ENCODE measurements at places on chromosomes 7 and 10.

DNA sequence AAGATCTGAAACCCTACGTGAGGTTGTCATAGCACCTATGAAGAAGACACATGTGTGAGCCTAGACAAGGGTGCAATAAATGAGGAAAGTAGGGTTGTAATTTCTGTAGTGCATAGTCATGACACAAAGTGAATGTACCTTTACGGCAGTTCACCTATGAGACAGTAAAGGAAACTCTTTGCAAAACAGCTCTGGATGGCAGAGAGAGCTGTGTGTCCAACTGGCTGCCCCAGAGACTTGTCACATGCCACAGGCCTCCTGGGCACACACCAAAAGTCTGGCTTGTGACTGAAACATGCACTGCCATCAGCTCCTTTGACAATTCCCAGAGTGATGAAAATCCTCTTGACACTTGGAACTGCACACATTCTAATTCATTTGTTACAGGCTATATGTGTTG, 90.7 kb upstream of the NAMPT start:
- no peak for DNase-seq

DNA sequence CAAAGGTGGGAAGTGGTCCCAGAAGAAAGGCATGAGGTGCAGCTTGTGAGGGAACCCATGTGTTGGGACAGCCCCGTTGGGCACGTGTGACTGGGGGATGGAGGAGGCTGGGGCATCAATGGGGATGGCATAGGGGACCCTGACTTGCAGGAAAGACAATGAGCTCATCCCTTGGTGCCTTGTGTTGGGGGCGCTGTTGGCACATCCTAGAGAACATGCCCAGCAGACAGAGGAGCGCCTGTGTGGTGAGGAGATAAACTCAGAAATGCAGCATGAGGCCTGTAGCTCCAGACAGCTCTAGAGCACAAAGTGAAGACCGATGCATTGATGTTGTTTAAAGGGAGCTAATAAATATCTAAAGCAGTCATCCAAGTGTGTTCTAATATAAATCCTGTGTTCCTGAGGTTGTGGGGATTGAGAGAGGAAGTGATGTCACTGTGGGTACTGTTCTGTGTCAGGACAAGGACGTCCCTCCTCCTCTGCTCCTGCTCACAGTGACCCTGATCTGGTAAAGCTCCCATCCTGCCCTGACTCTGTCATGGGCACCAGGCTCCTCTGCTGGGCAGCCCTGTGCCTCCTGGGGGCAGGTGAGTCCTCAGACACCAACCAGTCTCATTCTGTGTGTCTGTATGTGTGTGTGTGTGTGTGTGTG, 126.1 kb upstream of the PRSS58 start:
- DNase-seq: no peak

DNA sequence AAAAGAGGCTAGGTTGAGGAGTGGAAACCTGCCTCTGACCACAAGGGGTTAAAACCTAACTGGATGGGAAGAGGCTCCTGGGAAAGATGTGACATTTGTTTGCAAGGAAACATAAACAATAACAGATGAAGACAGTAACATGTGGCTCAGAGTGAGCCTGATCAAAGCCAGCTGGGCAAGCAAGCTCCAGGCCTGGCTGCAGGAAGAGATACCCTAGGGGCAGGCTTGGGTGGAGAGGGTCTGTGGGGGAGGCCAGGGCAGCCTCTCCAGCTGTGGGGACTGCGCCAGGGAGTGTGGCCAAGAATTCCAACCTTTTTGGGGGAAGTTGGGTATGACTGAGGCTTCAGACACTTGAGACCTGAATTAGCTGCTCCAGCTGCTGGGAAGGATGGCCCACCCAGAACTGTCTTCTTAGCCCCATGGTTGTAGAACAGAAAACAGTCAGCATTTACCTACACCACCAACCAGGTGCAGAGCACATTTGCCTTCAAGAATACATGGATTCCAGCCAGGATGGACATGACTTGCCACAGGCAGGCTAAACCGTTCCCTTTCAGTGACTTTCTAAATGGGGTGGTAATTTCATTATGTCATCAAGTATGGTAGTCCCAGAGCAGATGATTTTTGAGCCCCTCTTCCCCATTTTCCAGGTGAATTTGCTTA, 10.4 kb upstream of the FAM170B start:
- peak; percentile 72 for DNase-seq

- no peak for DNase-seq
Observed at GRCh38 chr7:3974329-3974728, 673.3 kb downstream of the SDK1 start.

GRCh38 chr10:100612601-100613595, 77.2 kb downstream of the HIF1AN start:
- DNase-seq: no peak

DNA sequence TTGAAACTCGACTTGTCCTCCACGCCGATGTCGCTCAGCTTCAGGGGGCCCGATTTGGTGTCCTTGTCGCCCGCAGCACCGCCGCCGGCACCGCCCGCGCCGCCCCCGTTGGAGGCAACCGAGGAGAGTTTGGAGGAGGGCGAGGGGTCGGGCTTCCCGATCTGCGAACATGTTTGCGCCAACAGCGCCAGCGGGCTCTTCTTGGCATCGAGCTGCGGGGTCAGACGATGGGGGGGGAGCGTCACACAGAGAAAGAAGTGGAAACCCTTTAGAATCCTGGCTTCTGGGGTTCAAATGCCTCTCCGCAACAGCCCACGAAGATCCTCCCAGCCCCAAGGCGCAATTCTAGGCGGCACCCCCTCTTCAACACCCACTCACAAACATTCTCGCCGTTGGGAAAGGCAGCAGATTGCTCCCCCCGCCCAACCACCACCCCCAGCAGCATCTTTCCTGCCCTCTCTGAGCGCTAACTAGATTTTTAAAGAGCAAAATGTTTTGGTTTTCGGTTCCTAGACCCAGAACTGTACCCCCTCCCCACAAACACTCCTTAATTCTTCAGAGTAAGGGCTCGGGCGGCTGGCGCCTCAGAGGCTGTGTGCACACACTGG, 1.3 kb downstream of the ZNF503 start:
- peak; percentile 32 for DNase-seq

- DNase-seq: peak; percentile 41
Observed at GRCh38 chr7:84060760-84061261, 133.8 kb downstream of the SEMA3A start.

DNA sequence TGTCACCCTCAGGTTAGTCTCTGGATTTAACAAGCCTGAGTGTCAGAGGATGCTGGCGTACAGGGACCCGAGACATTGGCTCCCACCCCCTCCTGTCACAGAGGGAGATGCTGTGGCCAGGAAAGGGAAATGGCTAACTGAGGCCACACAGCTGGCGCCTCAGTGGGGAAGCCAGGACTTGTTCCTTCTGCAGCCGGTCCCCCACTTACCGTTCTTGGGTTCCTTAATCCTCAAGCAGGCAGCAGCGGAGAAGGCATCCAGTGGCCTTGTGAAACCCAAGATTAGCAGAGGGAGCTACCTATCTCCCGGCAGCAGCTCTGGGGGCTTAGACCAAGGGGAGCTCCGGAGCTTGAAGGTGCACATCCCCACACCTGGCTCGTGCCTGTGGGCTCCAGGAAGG, 65.4 kb downstream of the NEURL1 start:
- DNase-seq: no peak

DNA sequence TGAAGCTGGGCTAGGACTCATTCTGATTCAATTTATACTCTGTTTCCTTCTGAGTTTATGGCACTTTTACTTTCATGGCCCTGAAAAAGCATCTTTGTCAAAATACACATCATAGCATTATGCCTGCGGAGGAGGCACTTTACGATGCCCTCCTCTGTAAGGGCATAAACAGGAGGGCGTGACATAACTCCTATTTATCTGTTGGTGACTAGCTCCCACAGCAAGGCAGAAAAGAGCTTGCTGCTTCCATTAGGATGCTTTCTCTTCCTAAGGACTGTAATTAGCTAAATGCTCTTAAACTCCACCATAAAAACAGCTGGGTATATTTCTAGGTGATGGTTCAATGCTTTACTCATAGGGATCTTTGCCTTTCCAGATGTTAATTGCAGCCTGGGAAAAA, 315.2 kb upstream of the GHITM start:
- DNase-seq: no peak

DNA sequence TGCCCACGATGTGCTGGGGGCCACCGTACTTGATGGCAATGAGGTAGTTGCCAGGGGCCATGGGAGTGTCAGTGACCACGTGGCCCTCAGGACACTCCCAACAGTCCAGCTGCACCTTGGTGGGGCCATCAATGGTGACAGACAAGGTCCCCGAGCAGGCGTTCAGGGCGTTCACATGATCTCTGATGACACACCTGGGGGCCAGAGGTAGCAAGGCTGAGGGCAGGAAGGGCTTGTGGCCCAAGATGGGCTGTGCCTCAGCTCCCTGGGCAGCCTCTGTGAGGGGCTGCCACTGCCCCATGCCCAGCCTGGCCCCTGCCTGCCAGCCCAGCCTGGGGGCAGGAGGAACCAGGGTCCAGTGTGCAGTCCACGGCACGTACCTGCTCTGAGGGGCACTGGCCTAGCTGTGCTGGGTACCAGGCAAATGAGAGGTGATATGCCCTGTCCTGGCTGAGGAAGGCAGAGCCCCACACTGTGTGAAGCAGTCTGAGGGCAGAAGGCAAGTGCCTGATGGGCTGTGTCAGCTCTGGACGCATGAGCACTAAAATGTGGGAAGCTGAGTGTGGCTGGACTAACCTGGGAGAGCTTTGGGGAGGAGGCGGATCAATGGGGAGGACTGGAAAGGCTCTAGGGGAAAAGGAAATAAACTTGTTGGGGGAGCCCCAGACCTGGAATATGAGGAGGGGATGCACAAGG, 3.5 kb upstream of the KCP start:
- no peak for DNase-seq

DNA sequence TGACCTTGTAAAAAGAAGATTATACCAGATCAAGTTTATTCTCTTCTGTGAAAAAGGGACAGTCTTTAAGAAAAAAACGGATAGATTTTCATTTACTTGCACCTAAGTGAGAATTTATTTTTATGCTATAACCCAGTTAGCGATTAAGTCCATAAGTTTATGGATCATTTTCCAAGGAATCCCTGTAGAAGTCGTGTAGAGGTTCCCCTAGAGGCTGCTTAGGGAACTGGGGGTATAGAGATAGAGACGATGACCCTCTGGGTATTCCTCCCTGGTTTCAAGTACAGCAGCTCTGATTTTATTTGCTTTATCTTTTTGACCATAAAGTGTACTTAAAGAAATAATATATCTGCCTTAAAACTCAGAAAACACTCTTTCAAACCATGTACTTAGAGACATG, 648.4 kb upstream of the LRRTM3 start:
- DNase-seq: no peak

DNA sequence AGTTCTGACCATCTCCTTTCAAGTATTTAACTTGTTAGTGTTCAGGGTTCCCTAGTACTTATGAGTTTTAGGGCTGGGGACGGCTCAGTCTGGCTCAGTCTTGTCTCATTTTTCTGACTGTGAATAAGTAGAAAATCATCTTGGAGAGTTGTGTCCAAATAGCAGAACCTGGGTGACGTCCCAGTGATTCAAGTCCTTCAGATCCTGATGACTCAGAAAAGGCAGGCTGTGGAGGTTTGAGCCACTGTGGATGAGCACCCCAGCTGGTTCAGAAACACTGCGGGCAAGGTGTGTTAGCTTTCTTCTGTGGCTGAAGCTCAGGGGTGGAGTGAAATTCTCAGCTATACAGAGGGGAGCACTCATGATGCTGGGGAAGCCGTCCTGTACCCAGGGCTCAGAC, 154.4 kb upstream of the NPY start:
- peak; percentile 64 for DNase-seq

DNA sequence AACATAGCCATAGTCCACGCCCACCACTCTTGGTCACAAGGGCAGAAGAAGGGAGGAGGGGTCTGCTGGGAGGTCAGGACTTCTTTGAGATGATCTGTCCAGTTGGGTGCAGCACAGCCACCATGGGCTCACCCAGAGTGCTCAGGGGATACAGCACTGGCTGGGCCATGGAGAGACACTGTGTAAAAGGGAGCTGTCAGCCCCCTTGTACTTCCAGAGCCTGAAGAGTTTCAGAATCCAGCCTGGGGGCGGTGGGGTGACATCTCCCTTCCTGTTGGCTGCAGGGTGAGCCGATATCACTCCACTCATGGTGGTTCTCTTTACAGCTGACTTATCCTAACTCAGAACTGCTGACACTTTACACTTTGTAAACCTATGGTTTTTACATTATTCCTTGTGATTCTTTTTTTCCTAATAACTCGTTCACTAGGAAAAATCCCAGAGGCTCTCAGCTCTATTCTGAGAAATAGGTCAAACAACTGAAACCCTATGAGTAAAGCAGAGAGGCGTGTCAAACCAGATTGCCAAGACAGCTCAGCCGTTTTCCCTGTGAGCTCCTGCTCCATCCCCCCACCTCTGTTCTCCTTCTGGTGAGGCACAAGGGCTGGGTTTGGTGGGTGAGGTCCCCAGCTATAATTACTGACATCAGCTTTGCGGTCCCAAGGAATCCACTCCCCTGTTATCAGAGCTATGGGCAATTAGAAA, 3.2 kb upstream of the MRPS24 start:
- peak; percentile 96 for DNase-seq

DNA sequence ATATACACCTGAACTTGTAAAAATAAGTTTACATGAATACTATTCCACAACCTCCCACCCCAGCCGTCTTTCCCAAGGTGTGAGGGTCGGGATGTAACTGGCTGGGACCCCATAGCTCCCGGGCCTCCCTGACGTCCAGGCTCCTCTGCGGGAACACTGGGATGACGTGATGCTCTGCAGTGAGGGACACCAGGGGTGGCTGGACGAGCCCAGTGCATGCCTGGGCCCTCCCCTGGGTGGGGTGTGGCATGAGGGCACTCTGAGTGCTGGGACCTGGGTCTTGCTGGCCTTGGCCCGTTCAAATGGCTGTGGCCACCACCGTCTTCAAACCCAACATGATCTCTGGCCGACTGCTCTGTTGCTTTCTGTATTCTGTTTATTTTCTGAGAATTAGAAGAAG, 182.4 kb downstream of the DNAJB6 start:
- DNase-seq: no peak

- no peak for DNase-seq
Observed at GRCh38 chr10:71423250-71423649, 26.5 kb downstream of the CDH23 start.

DNA sequence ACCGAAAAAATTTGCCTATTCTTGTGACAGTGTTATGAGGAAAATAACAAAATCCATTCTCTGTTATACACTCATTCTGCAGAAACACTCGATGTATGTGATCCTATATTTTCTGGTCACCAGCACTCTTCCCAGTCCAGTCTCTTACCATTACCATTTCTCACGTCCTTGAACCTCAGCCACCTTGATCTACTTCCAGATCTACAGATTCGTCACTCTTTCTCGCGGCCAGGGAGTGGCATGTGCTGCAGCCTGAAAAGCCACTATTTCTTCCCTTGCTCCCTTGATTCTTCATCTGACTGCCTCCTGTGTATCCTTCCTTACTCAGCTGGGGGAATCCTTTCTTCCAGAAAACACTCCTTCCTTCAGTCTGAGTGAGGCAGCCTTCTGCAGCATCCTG, 14.1 kb upstream of the TAF3 start:
- no peak for DNase-seq

- no peak for DNase-seq
Observed at GRCh38 chr10:87921931-87922688, 58.7 kb downstream of the PTEN start.
